ENCODE measurements at places on chromosomes 2 and 18.

- DNase-seq = no peak
Measured at GRCh38 chr2:70133491-70134322, 46.4 kb downstream of the PCBP1 start.

DNA sequence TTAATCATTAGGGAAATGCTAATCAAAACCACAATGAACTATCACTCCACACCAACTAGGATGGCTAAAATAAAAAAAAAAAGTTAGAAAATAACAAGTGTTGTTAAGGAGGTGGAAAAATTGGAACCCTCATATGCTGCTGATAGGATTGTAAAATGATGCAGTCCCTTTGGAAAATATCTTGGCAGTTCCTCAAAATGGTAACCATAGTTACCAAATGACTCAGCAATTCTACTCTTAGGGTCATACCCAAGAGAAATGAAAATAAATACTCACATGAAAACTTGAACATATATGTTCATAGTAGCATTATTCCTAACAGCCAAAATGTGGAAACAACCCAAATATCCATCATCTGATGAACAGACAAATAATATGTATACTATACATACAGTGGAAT lies 15.7 kb upstream of the ACVR2A start:
- no peak for DNase-seq

DNA sequence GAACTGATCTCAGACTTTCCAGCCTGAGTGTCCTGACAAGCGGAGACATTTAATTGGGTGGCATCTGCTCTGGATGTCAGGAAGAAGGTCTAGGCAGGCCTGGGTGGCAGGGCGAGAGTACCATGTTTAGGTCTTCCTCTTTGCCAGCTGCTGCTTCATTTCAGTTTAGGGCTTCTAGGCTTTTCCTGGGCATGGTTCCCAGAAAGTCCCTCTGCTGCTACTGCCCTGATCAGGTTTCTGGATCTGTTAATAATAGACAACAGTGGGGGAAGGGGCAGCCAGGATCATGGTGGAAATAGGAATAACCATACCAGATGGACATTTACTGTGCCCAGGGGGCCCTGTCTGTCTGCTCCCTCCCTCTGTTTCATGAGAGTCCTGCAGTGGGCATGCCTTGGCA lies 2.3 kb upstream of the PLCD4 start:
- DNase-seq = no peak

- no peak for DNase-seq
Measured at GRCh38 chr2:237259201-237259600, 154.8 kb downstream of the COL6A3 start.

DNA sequence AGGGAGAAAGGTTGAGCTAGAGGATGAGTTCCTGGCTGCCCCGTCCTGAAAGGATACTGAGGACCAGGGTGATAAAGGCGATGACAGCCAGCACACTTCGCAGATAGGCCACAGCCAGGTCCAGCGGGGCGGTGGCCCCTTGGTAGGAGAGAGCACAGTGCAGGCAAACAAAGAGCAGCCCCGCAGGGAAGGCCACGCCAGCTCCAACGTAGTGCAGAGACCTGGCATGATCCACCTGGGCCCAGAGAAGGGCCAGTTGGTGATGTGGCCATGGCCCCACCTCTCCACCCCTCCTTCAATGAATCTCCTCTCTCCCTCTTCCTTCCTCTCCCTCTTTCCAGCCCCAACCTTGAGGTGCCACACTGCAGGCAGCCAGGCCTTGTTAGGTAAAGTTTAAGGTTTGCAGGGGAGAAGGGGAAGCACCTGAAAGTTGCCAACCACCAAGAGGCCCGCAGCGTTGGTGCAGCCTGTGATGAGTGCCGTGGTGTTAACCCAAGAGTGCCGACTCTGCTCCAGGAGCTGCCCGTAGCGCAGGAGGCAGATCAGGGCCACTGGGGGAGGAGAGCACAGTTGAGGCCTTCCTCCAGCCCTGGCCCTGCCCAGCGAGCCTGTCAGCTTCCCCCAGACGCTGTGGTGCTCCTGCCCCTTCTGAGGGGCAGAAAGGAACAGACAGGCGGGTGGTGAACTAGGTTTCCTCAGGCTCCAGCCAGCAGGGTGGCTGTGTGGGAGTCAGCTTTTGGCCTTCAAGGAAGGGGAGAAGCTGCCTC lies 2.8 kb downstream of the TMEM150A start:
- DNase-seq = no peak

DNA sequence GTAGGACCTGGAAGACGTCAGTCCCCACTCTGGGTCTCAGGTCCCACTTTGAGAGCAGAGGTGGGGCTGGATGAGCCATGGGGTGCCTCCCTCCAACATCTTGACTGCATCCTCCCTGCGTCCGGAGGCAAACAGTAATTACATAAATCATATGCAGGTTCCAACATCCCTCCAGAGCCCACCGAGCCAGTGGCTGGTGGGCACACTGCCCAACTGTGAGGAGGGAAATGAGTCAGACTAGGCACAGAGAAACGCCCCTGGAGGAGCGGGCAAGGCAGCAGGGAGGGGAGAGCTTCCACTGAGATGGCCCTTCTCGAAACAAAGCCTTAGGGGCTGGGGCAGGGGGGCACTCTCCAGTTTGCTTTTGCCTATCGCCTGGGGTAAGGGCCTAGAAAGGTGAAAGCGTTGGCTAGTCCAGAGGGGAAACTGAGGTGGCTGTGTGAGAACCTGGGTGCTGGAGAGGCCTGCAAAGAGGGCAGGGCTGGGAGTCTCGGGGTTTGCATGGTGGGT lies 168.2 kb upstream of the MYCN start:
- no peak for DNase-seq

GRCh38 chr2:235170016-235170415 lies 218.2 kb downstream of the SH3BP4 start:
- no peak for DNase-seq

- DNase-seq = no peak
Measured at GRCh38 chr2:223238301-223238700, 186.3 kb downstream of the KCNE4 start.

DNA sequence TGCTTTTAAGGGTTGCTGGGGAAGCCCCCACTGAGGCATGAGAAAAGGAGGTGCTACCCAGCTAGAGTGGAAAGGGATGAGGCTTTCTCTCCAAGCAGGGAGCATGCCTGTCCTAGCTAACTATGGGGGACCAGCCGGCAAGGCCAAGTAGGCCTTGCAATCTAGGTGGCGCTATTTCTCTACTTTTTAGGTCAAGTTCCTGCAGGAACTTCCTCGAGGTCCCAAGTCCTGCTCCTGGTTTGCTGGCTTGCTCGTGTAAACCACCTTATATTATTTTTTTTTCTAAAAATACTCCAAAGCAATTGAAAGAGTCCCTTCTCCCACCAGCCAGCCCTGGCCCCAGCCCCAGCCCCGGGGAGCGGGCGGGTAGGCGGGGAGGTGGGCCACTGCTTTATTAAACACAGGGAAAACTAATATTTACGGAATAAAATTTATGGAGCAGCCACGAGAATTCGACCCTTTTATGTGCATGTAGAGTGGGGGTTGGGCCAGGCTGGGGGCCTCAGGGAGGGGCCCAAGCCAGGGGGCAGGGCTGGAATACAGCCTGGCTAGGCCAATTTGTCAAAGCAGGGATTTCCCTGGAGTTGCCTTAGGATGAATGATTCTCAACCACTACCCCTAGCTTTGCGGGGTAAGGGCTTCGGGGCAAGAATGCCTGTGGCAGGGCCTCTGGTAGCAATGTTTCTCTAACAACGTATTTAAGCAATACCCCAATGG lies 12.8 kb upstream of the IHH start:
- peak; percentile 54 for DNase-seq

- DNase-seq = no peak
Measured at GRCh38 chr2:122266636-122267035, 511.2 kb downstream of the TSN start.

DNA sequence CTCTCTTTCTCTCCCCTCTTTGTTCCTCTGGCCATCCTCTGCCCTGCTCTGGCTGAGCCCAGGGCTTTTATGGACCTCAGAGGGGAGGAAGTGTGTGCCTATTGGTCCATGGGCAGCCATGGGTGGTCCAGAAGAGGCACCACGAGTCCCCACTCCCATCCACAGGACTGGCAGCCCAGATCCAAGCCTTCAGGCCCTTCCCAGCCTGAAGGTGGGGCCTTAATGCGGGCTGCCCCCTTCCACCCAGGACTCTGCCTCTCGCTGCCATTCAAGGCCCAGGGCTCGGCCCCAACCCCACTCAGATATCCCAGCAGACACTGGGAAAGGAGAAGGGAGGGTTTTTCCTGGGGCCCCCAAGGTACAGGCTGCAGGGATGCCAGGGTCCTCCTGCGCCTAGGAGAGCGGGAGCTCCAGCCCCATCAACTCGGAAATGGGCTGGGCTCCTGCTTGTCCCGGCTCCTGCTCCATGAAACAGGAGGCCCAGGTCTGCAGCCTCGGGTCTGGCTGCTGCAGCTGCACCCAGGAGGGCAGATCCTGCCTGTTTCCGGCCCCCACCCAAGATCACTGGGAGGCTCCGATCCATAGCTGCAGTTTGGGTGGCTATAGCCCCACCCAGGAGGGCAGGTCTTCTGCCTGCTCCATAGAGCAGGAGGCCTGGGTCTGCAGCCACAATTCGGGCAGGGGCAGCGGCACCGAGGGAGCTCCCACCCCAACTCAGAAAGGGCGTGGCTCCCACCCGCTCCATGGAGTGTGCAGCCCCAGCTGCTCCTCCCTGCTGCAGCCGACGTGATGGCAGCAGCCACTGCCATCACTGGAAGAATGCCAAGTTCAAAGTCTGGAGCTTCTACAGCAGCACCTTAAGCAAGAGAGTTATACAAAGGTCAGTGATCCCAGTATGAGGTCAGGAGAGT lies 116.6 kb upstream of the RBBP8 start:
- no peak for DNase-seq

- no peak for DNase-seq
Measured at GRCh38 chr2:149464396-149464795, 123.2 kb downstream of the MMADHC start.

- no peak for DNase-seq
Measured at GRCh38 chr18:28411806-28412205, 234.9 kb upstream of the CDH2 start.

Measured in SW 1271 (cell line).